ENCODE measurements at places on chromosomes 13 and 19.

DNA sequence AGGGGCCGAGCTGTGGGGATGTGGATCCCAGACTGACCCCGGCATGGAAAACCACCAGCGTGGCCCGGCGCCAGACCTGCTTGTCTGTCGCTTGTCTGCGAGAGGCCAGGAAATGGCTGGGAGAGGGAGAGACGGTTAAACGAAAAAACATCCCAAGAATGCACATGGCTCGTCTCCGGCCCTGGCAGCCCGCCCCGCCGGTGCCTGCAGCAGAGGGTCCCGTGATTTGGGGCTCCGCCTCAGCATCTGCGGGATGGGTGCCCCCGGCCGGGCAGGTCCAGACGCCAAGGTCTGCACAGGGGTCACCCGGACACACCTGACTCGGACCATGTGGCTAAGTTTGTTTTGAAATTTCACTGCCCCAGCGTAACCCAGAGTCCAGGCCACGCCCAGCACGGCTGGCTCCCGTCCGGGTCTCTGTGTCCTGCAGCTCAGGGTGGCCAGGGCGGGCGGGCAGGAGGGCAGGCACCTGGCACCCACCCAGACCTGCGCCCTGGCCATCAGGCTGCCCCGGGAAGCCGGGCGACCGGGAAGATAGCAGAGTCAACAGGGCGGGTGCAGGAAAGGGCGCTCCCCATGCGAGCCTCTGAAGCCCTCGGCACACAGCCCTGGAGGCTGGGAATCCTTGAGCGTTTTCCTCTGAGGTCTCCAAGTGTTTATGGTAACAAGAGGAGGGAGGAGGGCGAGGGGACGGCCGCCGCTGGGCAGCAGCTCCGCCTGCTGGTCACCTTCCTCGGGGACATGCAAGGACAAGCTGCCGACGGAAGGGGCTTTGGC is 103.2 kb downstream of the GADD45B start:
- DNase-seq, result peak; percentile 94

DNA sequence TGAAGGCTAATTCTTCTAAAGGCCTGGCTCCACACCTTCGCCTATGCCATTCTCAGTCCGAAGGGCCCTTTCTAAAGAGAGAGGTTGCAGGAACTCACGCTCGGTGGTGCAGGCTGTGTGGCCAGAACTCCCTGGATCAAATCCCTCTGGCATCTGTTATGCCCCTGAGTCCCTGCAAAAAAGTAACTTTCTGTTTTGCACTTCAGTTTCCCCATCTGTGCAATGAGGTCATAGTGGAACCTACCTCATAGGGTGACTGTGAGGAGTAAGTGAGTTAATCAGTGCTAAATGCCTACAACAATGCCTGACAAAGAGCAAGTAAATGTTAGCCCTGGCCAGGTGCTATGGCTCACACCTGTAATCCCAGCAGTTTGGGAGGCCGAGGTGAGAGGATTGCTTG is 7.3 kb downstream of the IGSF23 start:
- DNase-seq, result no peak

DNA sequence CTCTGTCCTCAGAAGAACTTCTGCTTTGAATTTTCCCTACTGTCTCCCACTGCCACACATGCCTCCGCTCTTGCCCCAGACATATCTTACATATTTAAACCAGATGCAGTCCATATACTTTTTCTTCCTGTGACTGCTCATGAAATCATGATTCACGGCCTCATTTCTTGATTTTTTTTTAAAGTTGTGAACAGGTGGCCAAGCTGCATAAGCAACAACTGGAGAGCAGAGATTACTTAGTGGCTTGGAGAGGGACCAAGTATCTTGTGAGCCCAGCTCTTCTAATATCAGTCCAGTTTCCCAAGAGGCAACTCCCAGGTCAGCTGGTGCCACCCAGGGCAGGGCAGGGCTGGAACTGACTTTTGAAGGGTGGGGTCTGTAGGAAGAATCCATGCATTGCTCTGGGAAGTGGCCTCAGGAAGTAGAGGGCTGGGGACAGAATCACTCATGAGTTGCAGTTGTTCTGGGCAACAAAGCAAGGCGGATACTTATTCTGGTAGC is 152.4 kb downstream of the LMO7 start:
- peak; percentile 89 for DNase-seq

DNA sequence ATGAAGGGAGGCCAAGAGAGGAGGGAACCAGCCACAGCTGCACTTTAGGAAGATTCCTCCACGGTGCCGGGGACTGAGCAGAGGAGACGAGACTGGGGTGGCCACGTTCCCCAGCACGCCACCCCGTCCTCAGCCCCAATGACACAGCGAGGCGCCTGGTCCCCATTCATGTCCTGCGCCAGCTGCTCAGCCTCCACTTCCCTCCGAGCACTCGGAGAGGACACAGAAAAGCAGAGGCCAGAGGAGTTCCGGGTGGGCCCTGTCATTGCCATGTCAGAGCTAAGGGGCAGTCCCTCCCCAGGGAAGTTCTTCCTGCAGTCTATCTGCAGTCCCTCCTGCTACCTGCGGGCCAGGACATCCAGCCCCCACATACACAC is 53.2 kb upstream of the NFIC start:
- no peak for DNase-seq

DNA sequence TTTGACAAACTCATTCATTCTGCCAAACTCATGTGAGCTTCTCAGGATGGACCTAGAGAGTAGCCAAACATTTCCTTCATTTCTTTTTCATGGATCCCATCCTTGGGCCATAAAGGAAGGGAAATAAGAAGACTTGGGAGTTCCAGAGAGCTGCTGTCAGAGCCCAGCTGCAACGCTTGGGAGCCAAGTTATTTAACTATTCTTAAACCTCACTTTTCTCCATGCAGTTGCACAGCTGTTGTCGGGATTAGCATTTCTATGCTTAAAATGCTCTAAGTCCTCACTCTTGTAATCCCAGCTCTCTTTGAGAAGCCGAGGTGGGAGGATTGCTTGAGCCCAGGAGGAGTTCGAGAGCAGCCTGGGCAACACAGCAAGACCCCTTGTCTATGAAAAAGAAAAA is 11.7 kb upstream of the CASP14 start:
- DNase-seq, result no peak

Data from EH (cell line).